MCF 10A (cell line): ENCODE measurements at places on chromosomes 11 and 22.

GRCh38 chr22:50299785-50300619, 7.4 kb downstream of the PLXNB2 start:
- no peak for DNase-seq

DNA sequence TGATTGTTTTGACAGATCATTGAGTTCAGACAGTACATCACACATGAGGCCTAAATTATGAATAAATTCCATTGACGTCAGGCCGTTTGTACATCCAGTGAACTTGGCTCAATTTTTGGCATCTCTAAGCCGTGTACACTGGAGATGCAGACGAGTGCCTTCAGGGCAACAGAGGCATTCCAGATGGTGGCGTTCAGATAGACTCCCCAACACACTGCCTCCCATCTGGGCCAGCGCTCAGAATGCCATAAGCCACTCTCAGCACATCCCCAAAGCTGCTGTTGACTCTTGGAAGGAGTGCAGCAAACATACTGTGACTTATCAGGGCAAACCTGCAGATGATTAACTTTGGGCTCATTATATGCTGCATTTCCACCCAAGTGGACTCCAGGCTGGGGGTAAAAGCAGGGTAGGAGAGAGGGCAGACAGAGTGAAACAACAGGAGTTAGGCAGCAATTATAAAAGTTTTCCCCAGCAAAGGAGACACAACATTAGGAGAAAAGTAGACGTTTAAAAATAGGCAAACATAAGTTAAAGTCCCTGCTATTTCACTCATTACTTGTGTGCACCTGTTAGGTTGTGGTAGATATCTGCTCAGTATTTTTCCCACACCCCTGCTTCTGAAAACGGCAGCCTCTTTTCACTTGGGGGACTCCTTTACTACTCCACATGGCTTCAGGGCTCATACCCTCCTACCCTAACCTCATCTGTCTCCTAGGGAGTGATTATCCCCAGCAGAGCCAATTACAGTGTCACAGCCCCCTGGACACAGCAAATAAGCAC, 60.2 kb upstream of the PDE3B start:
- no peak for DNase-seq

GRCh38 chr11:77206264-77207018, 78.4 kb downstream of the MYO7A start:
- DNase-seq, result no peak

DNA sequence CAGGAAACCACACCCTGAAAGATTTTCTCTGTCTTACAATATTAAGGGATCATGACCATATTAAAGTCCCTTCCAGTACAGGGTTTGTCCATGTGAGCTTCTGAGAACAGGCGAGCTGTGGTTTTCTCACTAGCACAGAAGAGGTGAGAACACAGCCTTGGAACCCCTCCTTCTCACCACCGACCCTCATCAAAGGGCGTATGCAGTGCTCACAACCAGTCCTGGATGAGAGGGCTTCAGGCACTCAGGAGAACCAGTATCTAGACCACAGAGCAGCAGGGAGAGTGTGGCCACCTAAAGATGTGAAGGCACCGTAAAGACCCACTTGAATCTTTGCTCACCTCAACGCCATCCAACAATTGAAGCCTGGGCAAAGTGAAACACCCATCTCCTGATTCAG, 397.0 kb downstream of the ETS1 start:
- DNase-seq, result no peak

GRCh38 chr22:43488031-43488866, 76.4 kb downstream of the MPPED1 start:
- DNase-seq, result no peak
